ENCODE measurements at places on chromosomes 5 and 9.

GRCh38 chr5:38443390-38443789 is 113.1 kb downstream of the LIFR start:
- no peak for DNase-seq

DNA sequence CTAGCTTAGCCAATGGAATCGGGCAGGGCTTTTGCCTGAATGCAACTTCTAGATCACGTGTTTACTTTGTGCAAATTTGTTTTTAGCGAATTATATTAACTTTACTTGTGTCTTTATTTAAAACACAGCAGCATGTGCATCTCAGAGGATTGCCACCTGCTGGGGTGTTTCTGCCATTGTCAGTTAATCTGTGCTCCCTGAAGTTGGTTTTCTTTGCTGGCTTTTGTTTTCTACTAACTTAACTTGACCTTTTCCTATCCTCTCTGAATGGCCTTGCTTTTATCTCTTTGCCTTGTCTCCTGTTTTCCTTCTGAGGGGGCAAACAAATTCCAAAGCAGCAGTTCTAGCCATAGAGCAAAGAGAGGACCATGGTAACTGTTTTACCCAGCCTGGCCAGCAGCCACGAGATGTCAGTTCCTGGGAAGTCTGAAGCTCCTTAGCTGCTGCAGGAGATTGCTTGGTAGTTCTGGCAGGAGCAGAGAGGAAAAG is 67.6 kb downstream of the ARHGEF28 start:
- peak; percentile 9 for DNase-seq

- DNase-seq, result no peak
These were observed 182.0 kb upstream of the MOCS2 start for GRCh38 chr5:53291528-53291927.

DNA sequence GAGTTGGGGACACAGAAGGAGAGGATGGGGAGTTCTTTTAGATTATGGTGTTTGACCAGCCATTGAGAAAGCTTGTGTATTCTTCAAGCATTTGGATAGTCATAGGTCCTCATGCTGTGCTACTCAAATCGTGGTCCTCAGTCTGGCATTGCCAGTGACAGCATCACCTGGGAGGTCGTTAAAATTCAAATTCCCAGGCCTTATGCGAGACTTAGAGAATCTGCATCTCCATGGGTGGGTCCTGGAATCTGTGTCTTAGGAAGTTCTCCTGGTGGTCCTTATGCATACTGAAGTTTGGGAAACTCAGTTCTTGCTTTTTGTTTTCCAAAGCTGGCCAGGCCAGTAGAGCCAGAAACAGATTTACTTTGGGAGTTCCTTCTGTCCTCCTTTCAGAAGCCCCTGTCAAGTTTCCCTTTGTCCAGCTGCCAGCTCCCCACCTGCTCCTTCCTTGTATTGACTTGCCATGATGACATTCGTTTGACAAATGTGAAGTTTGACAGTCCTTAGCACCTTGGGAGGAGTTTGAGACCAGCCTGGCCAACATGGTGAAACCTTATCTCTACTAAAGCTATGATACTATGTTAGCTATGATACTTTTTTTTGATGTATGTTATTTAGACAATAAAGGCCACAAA is 95.6 kb downstream of the PALM2AKAP2 start:
- DNase-seq, result no peak

DNA sequence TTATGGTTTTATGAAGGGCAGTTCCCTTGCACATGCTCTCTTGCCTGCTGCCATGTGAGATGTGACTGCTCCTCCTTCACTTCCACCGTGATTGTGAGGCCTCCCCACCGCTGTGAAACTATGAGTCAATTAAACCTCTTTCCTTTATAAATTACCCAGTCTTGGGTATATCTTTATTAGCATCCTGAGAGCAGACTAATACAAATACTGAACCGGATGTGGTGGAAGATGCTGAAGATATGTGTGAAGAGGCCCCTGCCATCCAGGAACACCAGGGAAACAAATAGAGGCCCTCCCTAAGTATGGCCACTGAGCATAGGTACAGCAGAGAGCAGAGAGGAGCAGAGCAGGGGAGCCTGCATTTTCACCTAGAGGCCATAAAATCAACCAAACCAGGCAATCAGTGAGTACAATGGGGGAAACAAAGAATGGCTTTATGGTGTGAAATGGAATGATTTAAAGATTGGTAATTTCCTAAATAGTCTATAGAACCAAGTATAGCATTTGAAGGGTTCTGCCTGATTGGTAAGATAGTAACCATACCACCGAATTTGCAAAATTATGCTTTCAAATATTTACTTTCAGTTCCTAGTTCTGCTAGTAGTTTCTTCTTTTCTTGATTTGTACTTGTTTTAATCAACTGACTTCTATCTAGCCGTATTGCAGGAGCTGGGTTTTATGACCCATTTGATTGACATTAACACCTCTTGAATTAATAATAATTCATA is 421.6 kb downstream of the IRX1 start:
- no peak for DNase-seq

DNA sequence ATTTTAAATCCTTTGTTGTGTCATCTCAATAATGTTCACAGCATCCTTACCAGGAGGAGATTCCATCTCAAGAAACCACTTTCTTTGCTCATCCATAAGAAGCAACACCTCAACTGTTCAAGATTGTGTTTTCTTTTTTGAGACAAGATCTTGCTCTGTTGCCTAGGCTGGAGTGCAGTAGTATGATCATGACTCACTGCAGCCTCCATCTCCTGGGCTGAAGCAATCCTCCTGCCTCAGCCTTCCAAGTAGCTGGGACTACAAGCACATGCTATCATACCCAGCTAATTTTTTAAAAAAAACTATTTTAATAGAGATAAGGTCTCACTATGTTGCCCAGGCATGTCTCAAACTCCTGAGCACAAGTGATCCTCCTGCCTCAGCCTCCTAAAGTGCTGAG is 60.0 kb downstream of the ABHD17B start:
- DNase-seq, result no peak

- DNase-seq, result no peak
These were observed 961.6 kb upstream of the CDH18 start for GRCh38 chr5:20949636-20950035.

All from CD4-positive, alpha-beta T cell treated with Interleukin-12 subunit alpha and Interleukin-12 subunit beta, for 1 hour (primary cell).